Activated naive CD8-positive, alpha-beta T cell treated with anti-CD3 and anti-CD28 coated beads, Interleukin-2, amount 50 U/mL, for 24 hours (primary cell): ENCODE measurements at places on chromosomes 2 and 18.

GRCh38 chr2:238370823-238371372 is 50.6 kb downstream of the TRAF3IP1 start:
- H3K4me1 ChIP-seq: no peaks in the 10 kb centered on the region
- no peak overlapping the region for H3K4me3 ChIP-seq
- DNase-seq: peak; percentile 60
- no peaks in the 10 kb centered on the region for H3K27me3 ChIP-seq
- H3K36me3 ChIP-seq: peaks cover 5% of the 10 kb centered on the region
- no peak overlapping the region for H3K27ac ChIP-seq

- no peak for DNase-seq
- H3K4me3 ChIP-seq: no peak overlapping the region
- no peaks in the 10 kb centered on the region for H3K36me3 ChIP-seq
- H3K4me1 ChIP-seq: peaks cover 11% of the 10 kb centered on the region
- no peak overlapping the region for H3K27ac ChIP-seq
Measured at GRCh38 chr2:96907115-96908041, 37.5 kb upstream of the SEMA4C start.

- peaks cover 55% of the 10 kb centered on the region for H3K36me3 ChIP-seq
- H3K27me3 ChIP-seq: no peaks in the 10 kb centered on the region
- H3K4me1 ChIP-seq: peaks cover 92% of the 10 kb centered on the region
- peak overlapping the region; percentile 95 for H3K27ac ChIP-seq
- peak overlapping the region; percentile 45 for H3K4me3 ChIP-seq
Measured at GRCh38 chr2:174586418-174587295, 10.9 kb downstream of the WIPF1 start.

DNA sequence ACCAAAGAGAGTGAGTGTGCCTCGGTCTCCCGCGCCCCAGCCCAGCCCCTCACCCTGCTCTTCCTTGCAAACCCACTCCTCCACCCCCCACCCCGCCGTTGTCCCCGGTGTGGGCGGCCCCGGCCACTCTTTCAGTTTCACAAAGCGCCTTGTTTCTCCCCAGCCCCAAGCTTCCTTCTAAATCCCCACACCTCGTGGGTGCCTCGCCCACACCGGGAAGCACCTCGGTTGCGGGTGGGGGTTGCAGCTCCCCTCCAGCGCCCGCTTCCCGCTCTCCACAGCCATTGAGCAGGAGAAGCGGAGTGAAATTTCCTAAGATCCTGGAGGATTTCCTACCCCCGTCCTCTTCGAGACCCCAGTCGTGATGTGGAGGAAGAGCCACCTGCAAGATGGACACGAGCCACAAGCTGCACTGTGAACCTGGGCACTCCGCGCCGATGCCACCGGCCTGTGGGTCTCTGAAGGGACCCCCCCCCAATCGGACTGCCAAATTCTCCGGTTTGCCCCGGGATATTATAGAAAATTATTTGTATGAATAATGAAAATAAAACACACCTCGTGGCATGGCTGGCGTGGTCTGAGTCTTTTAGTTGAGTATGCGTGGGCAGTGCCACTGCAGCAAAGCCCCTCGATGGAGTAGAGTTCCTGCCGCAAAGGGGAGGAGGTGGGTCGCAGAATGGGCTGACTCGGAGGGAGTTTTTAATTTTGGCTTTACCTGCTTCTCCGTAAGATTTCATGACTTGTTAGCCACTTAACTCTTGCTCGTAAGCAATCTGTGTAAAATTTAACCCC is 848 bp downstream of the TMSB10 start:
- H3K4me3 ChIP-seq: peak overlapping the region; percentile 94
- H3K36me3 ChIP-seq: peaks cover 39% of the 10 kb centered on the region
- peaks cover 69% of the 10 kb centered on the region for H3K4me1 ChIP-seq
- no peaks in the 10 kb centered on the region for H3K27me3 ChIP-seq

GRCh38 chr2:9641641-9642040 is 10.8 kb upstream of the YWHAQ start:
- H3K36me3 ChIP-seq: no peaks in the 10 kb centered on the region
- H3K27ac ChIP-seq: no peak overlapping the region
- no peak for DNase-seq
- H3K27me3 ChIP-seq: peaks cover 2% of the 10 kb centered on the region
- peaks cover 18% of the 10 kb centered on the region for H3K4me1 ChIP-seq
- H3K4me3 ChIP-seq: no peak overlapping the region

DNA sequence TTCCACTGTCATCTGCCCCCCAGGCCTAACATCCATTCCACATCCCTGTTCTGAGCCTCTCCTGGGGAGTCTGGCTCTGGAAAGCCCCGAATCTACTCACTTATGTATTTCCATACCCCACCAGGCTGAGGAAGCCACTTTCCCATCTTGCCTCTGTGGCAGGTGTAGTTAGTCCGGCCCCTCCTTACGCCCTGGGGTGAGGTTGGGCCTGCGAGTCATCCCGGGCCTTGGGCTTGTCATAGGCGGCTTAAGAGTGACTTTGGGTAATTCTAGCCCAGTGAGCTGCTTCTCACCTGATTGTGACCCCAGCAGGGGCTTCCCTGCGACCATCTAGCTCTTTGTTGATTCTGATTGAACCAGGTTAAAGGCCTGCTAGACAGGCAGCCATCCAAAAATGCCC is 21.1 kb downstream of the PCARE start:
- H3K27me3 ChIP-seq: no peaks in the 10 kb centered on the region
- DNase-seq: no peak
- H3K36me3 ChIP-seq: no peaks in the 10 kb centered on the region
- H3K4me1 ChIP-seq: peaks cover 9% of the 10 kb centered on the region
- no peak overlapping the region for H3K4me3 ChIP-seq

GRCh38 chr2:106700616-106701015 is 185.4 kb downstream of the ST6GAL2 start:
- no peaks in the 10 kb centered on the region for H3K4me1 ChIP-seq
- H3K27ac ChIP-seq: no peak overlapping the region
- no peak for DNase-seq
- H3K36me3 ChIP-seq: no peaks in the 10 kb centered on the region

GRCh38 chr2:39416140-39416539 is 20.9 kb downstream of the MAP4K3 start:
- no peak overlapping the region for H3K4me3 ChIP-seq
- H3K27me3 ChIP-seq: no peaks in the 10 kb centered on the region
- no peak for DNase-seq
- H3K36me3 ChIP-seq: no peaks in the 10 kb centered on the region

DNA sequence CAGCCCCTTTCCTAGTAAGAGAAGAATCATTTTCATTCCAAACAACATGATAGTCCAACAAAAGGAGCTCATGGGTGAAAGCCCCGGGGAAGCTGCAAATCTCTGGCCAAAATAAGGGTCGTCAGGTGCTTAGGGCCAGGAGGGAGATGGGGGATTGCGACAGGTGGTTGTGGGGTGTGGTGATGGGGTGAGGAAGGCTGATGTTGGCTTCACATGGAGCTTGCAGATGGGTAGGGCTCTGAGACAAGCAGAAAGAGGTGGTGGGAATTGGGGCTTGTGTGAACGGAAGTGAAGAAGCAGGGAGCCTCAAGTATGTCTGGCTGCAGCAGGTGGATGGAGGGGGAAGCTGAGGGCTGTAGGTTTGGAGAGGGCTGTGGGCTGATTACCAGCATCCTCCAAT is 126.1 kb downstream of the CLIP4 start:
- peaks cover 14% of the 10 kb centered on the region for H3K27me3 ChIP-seq
- H3K27ac ChIP-seq: no peak overlapping the region
- no peaks in the 10 kb centered on the region for H3K4me1 ChIP-seq
- H3K4me3 ChIP-seq: no peak overlapping the region
- no peak for DNase-seq

DNA sequence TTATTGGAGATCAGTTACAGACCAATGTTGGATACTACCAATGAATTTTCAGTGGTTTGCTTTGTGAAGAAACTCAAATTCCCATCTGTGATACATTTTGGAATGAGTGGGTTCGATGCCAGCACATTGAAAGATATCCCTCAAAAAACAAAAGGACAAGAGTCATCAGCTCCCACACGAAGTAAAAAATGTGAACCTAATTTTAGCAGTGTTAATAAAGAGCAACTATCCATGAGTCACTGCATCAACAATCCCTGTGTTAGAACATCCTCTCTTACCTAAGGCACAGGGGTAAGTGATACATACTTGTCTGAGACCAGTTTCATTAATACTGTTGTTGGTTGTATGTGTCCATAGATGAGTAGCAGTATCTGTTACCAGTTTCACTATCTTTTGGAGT is 551.8 kb upstream of the SOX11 start:
- H3K4me3 ChIP-seq: no peak overlapping the region
- no peak overlapping the region for H3K27ac ChIP-seq
- H3K27me3 ChIP-seq: no peaks in the 10 kb centered on the region
- H3K36me3 ChIP-seq: no peaks in the 10 kb centered on the region

GRCh38 chr18:38318416-38318815 is 752.8 kb upstream of the CELF4 start:
- H3K36me3 ChIP-seq: no peaks in the 10 kb centered on the region
- H3K27me3 ChIP-seq: no peaks in the 10 kb centered on the region
- DNase-seq: no peak
- H3K27ac ChIP-seq: no peak overlapping the region

- H3K27ac ChIP-seq: no peak overlapping the region
- H3K36me3 ChIP-seq: no peaks in the 10 kb centered on the region
- H3K4me1 ChIP-seq: no peaks in the 10 kb centered on the region
- peaks cover 9% of the 10 kb centered on the region for H3K27me3 ChIP-seq
Measured at GRCh38 chr2:32937602-32938448, 8.9 kb upstream of the LTBP1 start.

DNA sequence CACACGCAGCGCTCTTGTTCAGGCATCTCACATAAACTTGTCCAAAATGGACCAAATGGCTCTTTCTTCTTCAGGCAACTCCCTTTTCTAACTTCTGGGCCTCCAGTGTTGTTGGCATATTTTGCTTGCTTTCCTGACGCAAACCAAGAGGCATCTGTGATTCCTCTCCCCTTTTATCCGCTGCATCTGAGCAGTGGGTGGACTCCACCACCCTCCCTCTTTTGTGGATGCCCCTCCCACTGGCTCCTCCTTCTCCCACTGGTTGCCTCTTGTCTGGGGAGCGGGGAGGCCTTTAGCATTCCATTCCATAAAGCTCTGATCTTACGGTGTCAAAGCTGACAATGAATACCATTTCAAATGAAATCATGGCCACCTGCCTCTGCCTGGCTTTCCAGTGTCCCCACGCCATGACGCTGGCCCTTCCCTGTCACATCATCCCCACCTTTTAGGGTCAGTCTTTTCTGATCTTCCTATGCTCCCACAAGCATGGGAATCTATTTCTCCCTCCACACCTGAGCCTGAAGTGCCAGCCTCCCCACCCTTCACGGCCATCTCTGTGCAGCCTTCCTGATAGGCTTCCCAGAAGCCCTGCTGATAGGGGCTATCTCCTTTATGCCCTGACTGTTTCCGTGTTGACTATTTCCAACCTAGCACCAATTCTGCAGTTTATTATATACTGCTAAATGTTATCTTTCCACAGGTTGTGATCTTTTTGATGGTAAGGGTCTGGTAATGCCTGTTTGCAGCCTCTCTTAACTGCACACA is 51.5 kb downstream of the RPL37A start:
- no peaks in the 10 kb centered on the region for H3K36me3 ChIP-seq
- peaks cover 1% of the 10 kb centered on the region for H3K4me1 ChIP-seq
- DNase-seq: no peak
- H3K4me3 ChIP-seq: no peak overlapping the region
- H3K27ac ChIP-seq: no peak overlapping the region

DNA sequence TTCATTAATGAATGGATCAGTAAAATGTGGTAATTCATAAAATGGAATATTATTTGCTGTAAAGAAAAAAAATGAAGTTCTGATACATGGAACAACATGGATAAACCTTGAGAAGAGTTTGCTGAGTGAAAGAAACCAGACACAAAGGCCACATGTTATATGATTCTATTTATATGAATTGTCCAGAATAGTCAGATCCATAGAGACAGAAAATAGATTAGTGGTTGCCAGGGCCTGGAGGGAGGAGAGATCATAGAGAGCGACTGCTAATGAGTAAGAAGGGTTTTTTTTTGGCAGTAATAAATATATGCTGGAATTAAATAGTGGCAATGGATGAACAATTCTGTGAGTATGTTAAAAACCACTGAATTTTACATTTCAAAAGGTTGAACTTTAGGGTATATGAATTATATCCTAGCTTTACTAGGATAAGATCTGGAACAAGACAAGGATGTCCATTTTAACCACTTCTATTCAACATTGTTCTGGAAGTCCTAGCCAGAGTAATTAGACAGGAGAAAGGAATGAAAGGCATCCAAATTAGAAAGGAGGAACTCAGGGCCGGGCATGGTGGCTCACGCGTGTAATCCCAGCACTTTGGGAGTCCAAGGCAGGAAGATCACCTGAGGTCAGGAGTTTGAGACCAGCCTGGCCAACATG is 48.8 kb downstream of the MAPRE2 start:
- peaks cover 15% of the 10 kb centered on the region for H3K36me3 ChIP-seq
- no peak overlapping the region for H3K4me3 ChIP-seq
- no peak overlapping the region for H3K27ac ChIP-seq
- H3K27me3 ChIP-seq: no peaks in the 10 kb centered on the region
- peaks cover 30% of the 10 kb centered on the region for H3K4me1 ChIP-seq

- peaks cover 5% of the 10 kb centered on the region for H3K4me1 ChIP-seq
- no peaks in the 10 kb centered on the region for H3K27me3 ChIP-seq
- no peak overlapping the region for H3K4me3 ChIP-seq
- H3K36me3 ChIP-seq: no peaks in the 10 kb centered on the region
Measured at GRCh38 chr2:69709290-69709689, 32.6 kb upstream of the ANXA4 start.

DNA sequence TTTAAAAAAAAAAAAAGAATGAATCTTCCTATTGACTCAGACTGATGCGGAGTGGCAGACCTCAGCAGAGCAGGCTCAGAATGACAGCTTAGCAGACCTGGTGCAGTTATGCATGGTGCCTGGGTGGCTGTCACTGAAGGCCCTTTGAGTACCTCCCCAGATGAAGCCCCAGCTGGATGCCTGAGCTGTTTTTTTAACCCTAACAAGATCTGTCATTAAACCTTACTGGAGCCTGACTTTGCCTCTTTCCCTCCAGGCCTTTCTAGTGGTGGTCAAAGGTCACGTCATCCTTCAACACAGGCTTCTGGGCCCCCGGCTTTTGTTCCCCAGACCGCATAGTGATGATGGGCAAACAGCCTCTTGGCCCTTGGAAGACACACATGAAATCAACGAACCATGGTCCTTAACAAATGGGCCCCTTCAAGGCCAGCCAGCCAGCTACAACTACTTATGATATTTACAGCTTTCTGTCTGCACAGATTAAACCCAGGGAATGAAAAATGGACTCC is 138.3 kb upstream of the CYP1B1 start:
- H3K27ac ChIP-seq: no peak overlapping the region
- H3K4me3 ChIP-seq: no peak overlapping the region
- H3K27me3 ChIP-seq: peaks cover 18% of the 10 kb centered on the region

- peak overlapping the region; percentile 86 for H3K27ac ChIP-seq
- peak overlapping the region; percentile 82 for H3K4me3 ChIP-seq
Measured at GRCh38 chr2:7725171-7725849, 808.1 kb downstream of the RNF144A start.

- peaks cover 2% of the 10 kb centered on the region for H3K27me3 ChIP-seq
- DNase-seq: no peak
- H3K27ac ChIP-seq: no peak overlapping the region
- H3K36me3 ChIP-seq: no peaks in the 10 kb centered on the region
- H3K4me1 ChIP-seq: peaks cover 12% of the 10 kb centered on the region
Measured at GRCh38 chr2:10286216-10287037, 16.3 kb upstream of the HPCAL1 start.
